MCF 10A (cell line): ENCODE measurements at places on chromosomes 2 and 18.

- no peak for DNase-seq
Observed at GRCh38 chr2:139175510-139175909, 395.3 kb upstream of the NXPH2 start.

DNA sequence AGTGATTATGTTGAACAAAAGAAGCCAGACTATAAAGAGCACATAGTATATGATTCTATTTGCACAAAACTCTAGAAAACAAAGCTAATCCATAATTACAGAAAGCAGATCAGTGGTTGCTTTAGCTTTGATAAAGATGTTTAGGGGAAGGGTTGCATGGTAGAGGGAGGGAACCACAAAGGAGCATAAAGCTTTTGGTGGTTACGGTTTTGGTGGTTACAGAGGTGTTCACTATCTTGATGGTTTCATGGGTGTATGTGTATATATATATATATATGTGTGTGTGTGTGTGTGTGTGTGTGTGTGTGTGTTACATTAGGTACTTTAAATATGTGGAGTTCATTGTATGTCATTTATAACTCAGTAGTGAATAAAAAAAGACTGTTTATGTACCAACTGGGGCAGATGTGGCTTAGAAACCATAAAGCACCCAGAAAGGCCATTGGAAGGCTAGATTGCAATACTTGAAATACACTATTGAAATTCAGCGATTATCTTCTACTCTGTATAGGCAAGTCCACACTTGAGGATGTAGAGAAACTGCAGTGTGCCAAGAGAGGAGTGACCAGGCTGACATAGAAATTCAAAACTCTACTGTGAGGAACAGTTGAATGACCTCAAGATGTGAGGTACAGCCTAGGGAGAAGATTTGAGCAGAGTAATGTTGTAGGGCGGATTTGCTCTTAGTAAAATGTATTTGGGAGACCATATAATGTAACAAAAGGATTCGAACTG is 60.6 kb downstream of the CAB39 start:
- DNase-seq = peak; percentile 52

- no peak for DNase-seq
Observed at GRCh38 chr2:183348492-183348891, 224.2 kb downstream of the NUP35 start.

- DNase-seq = no peak
Observed at GRCh38 chr2:168254158-168254935, 7.0 kb upstream of the STK39 start.

GRCh38 chr2:54581326-54582039 is 125.4 kb downstream of the SPTBN1 start:
- DNase-seq = no peak

DNA sequence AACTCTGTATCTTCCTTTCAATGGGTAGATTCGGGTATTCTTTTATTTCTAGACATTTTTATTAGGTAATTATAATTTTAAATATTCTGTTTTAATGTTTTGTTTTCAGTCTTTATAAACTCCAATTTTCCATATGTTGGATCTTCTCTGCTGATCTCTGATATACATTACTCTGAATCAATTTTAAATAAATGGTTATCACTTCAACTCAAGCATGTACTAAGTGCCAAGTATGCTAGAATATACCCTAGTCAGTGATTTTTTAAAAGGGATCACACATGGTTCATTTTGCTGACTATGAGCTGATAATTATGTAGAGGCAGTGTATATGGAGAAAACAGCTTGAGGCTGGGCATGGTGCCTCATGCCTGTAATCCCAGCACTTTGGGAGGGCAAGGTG is 41.7 kb upstream of the NCOA1 start:
- DNase-seq = no peak
